Stimulated activated CD4-positive, alpha-beta T cell treated with anti-CD3 and anti-CD28 coated beads, Interleukin-2, amount 100 ng/mL, for 4 hours (primary cell): ENCODE measurements at places on chromosomes 2 and 18.

DNA sequence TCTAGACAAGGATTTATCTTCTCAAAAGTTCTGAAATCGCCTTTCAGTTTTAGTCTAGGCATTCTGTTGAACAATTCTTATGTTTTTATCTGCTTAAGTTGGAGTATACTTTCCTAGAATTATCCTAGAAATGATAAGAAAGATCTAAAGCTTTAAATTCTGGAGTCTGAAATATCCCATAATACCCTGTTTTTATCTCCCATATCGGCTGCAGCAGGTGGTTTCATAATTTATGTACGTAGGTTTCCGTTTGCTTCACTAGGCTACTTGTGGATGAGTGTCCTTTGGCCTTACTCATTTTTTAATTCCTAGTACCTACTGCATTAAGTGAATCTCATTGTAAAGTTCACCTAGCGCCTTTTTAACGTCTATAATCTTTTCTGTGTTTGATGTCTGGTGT lies 58.5 kb upstream of the MGAT5 start:
- DNase-seq = no peak

- DNase-seq = no peak
These were observed 884 bp downstream of the HES6 start for GRCh38 chr2:238238766-238239542.

- DNase-seq = no peak
These were observed 100.7 kb upstream of the MCFD2 start for GRCh38 chr2:47016172-47016913.

- DNase-seq = no peak
These were observed 1386.2 kb upstream of the ACVR2A start for GRCh38 chr2:146458585-146458984.

- no peak for DNase-seq
These were observed 51.8 kb upstream of the STAT1 start for GRCh38 chr2:191065785-191066184.

GRCh38 chr18:13288509-13289133 lies 70.1 kb downstream of the LDLRAD4 start:
- no peak for DNase-seq

GRCh38 chr2:211033765-211034164 lies 477.4 kb downstream of the CPS1 start:
- no peak for DNase-seq

DNA sequence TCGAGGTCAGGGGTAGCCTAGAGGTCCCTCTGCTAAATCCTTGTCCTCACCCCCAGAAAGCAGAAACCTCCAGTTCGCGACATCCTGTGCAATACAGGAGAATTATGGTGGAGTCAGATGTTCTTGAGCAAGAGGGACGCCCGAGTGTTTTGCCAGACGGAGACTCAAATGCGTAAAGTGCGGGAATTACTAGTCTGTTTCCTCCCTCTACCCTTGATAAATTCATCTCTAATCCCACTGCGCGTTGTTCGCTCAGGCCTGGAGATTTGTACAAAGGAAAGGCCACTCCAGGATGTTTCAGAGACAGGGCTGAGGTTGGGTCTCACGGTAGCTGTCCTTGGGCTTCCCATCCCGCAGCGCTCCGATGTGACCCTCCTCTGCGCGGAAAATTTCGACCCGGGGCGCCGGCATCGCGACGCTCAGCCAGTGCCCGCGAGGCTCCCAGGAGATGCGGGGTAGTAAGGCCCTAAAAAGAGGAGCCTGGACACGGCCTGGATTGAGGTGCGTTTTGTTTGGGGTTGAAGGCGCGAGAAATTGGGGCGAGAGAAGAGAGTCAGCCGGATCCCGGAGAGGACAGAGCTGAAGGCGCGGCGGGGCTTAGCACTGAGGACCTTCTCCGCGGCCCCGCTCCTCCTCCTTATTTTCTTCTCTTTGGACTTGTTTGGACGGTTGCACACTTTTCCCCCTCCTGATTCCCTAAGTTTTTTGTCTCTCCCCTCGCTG lies 2.6 kb upstream of the NEUROD1 start:
- DNase-seq = no peak

GRCh38 chr2:47767880-47768609 lies 14.9 kb upstream of the MSH6 start:
- peak; percentile 37 for DNase-seq

DNA sequence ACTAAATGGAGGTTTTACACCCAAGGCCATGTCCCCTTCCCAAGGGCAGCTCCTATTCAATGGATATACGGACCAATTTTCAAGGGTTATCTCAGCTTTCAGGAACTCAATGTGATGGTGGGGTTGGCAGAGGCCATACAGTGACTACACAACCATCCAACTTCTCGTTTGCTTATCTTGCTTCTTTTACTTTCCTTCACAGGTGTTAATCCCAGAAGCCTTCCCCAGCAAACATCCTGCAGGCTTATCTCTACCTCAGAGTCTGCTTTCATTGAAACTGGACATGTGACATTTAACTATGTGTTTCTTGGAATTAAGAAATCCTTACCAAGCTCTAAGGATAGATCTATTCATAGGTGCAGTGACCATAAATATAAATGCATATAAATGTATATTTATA lies 443.8 kb upstream of the CDH20 start:
- DNase-seq = no peak

DNA sequence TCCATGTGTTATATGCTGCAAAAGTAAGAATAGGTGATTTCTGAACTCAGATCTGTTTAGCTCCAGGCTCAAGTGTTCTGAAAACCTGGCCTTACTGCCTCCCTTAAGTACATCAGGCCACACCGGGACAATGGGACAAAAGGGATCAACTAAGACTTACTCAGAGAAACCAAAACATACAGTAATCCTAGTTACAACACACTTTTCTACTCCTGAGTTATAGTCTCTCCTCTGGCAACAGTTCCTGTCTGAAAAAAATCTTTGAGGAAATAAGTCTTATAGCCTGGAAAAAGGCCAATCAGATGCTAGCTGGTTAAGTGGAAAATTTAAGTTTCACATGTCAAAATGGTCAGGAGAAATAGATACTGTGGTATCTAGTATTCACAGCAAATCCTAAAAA lies 5.6 kb downstream of the METTL5 start:
- DNase-seq = no peak
